ENCODE measurements at places on chromosomes 5 and 9. TPM values are rescaled to one million over a fixed set of nuclear protein-coding genes. Genes with fewer than 3 reads are reported as not detected.

DNA sequence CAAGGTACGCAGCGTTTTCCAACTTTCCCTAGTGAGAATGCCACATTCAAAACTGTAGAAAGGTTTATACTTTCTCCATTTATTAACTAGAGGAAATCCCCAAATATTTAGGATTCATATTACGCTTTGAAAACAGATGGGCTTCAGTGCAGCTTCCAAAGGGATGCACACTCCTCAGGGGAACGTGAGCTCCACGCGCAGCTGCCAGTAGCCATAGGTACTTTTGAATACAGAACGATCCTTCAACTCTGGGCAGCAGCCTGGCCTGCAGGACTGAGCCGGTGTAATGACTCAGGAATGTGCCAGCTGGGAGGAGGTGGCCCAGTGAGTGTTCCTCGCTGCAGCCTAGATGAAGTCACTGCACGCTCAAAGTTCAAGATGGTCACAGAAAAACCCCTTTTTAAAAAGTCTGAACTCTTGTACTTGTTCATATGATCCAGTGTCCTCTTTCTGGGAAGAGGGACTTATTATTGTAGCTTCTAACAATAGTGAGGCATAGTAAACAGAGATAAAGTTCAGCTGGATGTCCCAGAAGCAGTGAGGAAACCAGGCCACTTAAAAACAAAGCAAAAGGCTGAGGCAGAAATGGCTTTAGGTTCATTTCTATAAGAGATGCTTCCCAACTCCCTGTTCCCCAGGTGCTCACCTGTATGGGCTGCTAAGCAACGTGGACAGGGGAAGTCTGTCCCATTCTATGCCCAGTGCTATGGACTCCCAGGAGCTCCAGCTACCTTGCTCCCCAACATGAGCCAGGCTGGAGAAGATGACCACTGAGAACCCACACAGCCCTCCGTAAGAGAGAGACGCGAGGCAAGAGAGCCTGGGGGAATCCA, 130.0 kb downstream of the LHFPL2 start:
- DNase-seq, result peak; percentile 59

GRCh38 chr5:73337586-73338255, 110.9 kb downstream of the FOXD1 start:
- DNase-seq, result no peak

GRCh38 chr9:93320591-93321219, 130.8 kb upstream of the FAM120A start:
- no peak for DNase-seq

GRCh38 chr5:149667084-149667828, 62.9 kb upstream of the PPARGC1B start:
- DNase-seq, result no peak

DNA sequence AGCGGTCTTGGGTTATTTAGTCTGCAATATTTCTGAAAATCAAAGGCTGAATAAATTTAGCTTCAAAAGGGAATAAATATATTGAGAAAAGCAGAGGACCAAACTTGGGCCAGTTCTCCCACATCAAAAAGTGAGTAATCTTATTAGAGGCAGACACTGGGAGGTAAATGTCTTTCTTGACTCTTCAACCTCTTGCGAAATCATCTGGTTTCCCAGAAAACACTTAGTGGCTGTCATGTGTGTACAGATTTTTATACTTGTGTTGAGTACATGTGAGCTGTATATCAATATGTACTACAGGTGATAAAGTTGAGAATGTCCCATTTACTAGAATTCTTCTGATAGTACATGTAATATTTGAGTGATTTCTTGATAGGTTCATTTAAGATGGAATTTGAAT, 454.9 kb downstream of the PRR16 start:
- no peak for DNase-seq

The GPX8 gene
- total RNA-seq, result 10.8 TPM

The TSSK1B gene
- not detected for total RNA-seq

All from lower lobe of right lung (tissue), 2 donors.